Activated CD4-positive, alpha-beta T cell treated with anti-CD3 and anti-CD28 coated beads, Interleukin-2, amount 50 U/mL, for 1 hour (primary cell): ENCODE measurements at places on chromosomes 2 and 18.

GRCh38 chr2:189022492-189022891, 48.3 kb downstream of the COL3A1 start:
- no peak for DNase-seq

DNA sequence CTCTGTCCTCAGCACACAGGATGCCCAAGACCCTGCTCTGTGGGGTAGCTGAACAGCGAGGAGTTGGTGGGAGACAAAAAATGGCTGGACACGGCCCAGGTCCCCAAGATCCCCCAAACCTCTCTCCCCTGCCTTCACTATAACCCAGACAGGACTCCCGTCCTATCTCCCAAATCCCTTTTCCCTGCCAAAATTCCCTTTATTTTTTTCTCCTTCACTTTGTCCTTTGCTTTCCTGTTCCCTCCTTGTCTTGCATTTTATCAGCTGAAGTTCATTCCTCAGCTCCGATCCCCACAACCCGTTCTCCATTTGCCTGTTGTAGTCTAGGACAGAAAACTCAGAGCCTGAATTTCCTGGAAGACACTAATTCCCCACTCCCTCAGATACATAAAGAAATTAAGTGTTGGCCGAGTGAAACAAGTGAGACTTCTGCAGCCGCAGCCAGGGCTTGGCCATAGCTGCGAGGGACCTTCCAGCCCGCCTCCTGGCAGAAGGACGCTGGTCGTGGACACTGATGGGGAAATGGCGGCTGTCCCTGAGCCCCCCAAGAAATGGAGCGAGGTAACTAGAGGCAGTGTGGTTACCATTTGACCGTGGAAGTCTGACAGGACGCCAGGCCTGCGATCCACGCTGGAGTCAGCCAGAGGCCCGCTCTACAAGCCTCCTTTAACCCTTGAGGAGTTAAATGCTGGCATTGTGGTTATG, 173.6 kb downstream of the BCL2 start:
- no peak for DNase-seq

- no peak for DNase-seq
Observed at GRCh38 chr2:33350632-33351031, 125.8 kb upstream of the RASGRP3 start.

DNA sequence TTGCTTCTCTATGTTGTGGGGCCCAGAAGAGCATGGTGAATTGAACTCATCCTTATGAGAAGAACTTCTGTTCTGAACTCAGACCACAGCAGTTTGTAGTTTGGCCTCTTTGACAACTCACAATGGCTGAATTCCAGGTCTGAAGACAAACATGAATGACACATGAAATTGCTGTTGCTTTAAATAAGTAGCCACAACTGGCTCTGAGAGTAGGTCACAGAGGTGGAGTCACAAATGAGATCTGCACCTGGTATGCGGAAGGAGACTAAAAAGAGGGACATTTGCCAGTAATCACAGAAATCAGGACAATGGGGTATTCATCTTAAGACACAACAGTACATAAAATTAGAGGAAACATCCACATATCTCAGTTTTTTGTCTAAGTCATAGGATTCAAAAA, 290.3 kb upstream of the MMADHC start:
- no peak for DNase-seq

- DNase-seq = no peak
Observed at GRCh38 chr2:166485558-166486178, 8.4 kb downstream of the SCN7A start.

- no peak for DNase-seq
Observed at GRCh38 chr18:10752382-10752781, 226.6 kb downstream of the NAPG start.

GRCh38 chr2:231720987-231721966, 13.0 kb downstream of the PTMA start:
- DNase-seq = no peak

GRCh38 chr2:119431976-119432850, 559 bp downstream of the TMEM37 start:
- no peak for DNase-seq

GRCh38 chr18:28175150-28175929, 1.6 kb downstream of the CDH2 start:
- no peak for DNase-seq

- no peak for DNase-seq
Observed at GRCh38 chr2:128714851-128715312, 396.2 kb upstream of the HS6ST1 start.

DNA sequence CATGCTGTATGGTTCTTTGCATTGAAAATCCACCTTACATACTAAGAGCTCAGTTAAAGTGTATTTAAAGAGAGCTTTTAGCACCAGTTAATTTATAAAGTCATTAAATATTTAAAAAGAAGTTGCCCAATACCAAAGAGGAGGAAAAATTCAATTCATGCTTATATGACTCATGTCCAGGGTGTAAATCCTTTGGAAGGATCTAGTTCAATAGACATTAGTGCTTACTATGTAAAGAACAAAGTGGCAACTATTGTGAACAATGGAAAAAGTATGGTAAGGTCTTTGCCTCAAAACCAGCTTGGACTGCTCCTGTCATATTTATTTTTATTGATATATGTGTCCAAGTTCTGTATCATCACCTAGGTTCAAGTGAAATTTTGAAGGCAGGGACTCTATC, 90.5 kb downstream of the SCN9A start:
- no peak for DNase-seq

- DNase-seq = no peak
Observed at GRCh38 chr2:184316921-184317320, 281.4 kb upstream of the ZNF804A start.

GRCh38 chr2:114001937-114002336, 112.0 kb downstream of the ACTR3 start:
- no peak for DNase-seq

GRCh38 chr2:137500599-137500998, 463.7 kb upstream of the HNMT start:
- no peak for DNase-seq

- no peak for DNase-seq
Observed at GRCh38 chr2:70923378-70924015, 12.2 kb upstream of the ATP6V1B1 start.

DNA sequence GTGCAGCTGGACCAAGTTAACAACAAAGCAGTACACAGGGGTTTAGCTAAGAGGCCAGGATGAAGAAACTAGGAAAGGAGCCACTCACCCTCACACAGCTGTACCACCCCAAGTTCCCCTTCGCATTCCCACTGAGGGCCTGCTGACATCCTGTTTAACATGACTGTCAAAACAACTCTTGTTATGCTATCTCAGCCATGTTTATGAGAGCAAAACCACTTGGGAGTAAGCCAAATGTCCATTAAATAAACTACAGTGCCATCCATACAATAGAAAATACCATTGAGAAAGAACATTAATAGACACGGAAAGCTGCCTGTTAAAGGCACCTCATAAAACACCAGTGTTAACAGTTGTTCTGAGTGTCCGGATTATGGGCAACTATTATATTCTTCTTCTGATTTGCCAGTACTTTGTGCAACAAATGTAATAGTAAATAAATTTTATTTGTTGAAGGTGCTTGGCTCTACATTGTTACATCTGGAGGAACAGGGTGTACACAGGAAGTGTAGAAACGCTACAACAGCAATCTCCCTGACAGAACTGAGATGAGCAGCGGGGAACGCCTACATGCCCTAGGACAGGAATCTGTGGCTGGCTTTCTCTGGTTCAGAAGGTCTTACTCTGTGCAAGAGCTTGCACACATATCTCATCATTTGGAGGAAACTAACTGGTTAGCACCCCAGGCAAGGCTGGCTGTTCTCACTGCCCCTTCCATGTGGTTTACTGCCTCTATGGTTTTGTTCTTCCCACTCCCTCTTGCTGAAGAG, 85.6 kb downstream of the EHD3 start:
- no peak for DNase-seq

DNA sequence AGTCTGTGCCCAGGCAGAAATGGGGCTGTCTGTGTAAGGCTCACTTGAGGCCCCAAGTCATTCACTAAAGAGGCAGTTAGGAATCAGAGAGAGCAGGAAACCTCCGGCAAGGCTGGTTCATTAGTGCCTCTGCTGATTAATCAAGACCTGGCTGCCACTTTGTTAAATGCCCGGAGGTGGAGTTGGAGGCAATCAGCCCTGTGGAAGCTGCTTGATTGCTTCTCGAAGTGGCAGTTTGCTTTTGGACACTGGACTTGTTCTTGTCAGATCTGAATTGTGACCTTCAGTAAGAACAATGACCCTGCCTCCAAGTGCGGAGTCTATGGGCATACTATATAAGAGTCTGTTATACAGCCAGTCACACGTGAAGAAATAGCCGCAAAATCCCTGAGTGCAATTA, 183.9 kb upstream of the LINC00305 start:
- no peak for DNase-seq

- DNase-seq = no peak
Observed at GRCh38 chr2:68565858-68566257, 77.5 kb upstream of the PROKR1 start.
